ENCODE measurements at places on chromosomes 6 and 20.

GRCh38 chr20:52683761-52684160 is 288.4 kb upstream of the TSHZ2 start:
- DNase-seq, result no peak

GRCh38 chr6:6626187-6626586 is 37.7 kb downstream of the LY86 start:
- no peak for DNase-seq

DNA sequence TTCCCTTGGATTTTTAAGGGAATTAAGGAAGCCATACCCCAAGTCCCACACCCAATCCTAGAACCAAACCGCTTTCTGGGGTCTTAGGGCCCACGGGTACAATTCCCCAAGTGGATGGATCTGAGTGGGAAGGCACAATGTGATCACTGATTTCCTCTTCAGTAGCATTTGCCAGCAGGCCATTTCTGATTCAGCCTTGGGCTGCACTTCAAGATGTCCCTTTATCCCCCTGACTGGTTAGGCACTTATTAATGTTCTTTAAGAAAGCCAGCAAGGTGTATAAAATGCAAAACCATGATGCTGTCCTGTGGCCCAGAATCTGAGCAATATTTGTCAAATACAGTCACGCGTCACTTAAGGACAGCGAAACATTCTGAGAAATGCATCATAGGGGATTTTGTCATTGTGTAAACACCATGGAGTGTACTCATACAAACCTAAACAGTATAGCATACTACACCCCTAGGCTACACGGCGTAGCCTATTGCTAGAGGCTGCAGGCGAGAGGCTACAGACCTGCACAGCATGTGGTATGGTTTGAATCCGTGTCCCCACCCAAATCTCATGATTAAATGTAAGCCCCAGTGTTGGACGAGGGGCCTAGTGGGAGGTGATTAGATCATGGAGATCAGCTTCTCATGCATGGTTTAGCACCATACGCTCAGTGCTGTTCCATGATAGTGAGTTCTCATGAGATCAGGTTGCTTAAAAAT is 234.2 kb downstream of the NRN1 start:
- no peak for DNase-seq

- no peak for DNase-seq
Observed at GRCh38 chr6:113671421-113671820, 185.7 kb upstream of the MARCKS start.

GRCh38 chr6:124069230-124069950 is 265.7 kb downstream of the NKAIN2 start:
- no peak for DNase-seq

GRCh38 chr6:7052443-7053011 is 55.2 kb upstream of the RREB1 start:
- no peak for DNase-seq

- DNase-seq, result no peak
Observed at GRCh38 chr6:157717340-157717748, 105.7 kb upstream of the SNX9 start.

- DNase-seq, result no peak
Observed at GRCh38 chr6:1390946-1391799, 1.8 kb downstream of the FOXF2 start.

DNA sequence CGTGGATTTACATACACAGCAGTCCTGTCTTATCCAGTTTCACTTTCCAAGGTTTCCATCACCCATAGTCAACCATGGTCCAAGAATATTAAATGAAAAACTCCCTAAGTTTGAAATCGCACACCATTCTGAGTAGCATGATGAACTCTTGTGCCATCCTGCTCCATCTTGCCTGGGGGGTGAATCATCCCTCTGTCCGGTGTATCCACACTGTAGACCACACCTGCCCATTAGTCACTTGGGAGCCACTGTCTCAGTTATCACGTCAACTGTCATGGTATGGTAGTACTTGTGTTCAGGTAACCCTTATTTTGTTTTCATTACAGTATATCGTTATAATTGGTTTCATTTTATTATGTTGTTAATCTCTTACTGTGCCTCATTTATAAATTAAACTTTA is 38.5 kb downstream of the PTGIS start:
- no peak for DNase-seq

DNA sequence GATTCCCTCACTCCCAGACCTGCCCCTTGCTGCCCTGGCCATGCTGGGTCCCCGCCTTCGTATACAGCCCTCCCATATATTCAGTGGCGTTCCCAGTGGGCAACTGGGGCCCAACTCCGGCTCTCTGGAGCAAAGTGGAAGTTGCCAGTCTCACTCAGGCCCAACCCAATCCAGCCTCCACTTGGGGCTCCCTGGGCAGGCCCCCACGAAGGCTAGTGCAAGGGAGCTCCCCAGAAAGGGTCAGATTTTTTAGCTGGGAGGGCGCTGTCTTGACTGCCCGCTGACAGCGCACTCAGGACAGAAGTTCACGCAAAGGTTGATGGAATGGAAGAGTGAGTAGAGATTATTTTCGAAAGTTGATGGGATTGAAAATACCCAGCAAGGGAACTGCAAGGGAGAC is 5.9 kb downstream of the TP53TG5 start:
- no peak for DNase-seq

- DNase-seq, result no peak
Observed at GRCh38 chr6:170369403-170369802, 62.8 kb downstream of the FAM120B start.

- DNase-seq, result no peak
Observed at GRCh38 chr6:33749401-33749800, 2.7 kb upstream of the IP6K3 start.

DNA sequence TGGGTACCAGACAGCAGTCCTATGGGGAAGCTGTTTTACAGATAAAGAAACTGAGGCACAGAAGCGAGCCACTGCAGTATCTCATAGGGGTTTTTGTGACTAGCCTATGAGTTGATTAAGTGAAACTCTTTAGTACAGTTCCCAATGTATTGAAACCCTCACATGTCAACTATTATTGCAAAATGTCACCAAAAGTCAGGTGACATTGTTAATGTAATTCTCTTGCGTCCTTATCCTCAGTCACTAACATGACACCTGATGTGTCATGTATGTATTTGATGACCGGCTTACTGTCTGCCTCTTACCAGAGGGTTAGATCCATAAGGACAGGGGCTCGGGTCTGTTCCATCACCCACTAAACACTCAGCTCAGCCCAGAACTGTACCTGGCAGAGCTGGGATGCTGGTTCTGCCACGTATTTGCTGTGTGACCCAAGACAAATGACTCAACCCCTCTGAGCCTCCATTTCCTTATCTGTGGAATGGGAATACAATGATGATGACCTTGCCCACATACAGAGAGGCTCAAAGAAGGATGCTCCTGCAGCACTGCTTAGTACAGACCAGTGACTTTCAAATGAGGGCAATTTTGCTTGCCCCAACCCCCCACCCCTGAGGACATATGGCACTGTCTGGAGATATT is 32.9 kb downstream of the PREX1 start:
- no peak for DNase-seq
